ENCODE measurements at places on chromosomes 6 and 20.

GRCh38 chr6:54737247-54737646, 109.3 kb upstream of the FAM83B start:
- DNase-seq: peak; percentile 11

DNA sequence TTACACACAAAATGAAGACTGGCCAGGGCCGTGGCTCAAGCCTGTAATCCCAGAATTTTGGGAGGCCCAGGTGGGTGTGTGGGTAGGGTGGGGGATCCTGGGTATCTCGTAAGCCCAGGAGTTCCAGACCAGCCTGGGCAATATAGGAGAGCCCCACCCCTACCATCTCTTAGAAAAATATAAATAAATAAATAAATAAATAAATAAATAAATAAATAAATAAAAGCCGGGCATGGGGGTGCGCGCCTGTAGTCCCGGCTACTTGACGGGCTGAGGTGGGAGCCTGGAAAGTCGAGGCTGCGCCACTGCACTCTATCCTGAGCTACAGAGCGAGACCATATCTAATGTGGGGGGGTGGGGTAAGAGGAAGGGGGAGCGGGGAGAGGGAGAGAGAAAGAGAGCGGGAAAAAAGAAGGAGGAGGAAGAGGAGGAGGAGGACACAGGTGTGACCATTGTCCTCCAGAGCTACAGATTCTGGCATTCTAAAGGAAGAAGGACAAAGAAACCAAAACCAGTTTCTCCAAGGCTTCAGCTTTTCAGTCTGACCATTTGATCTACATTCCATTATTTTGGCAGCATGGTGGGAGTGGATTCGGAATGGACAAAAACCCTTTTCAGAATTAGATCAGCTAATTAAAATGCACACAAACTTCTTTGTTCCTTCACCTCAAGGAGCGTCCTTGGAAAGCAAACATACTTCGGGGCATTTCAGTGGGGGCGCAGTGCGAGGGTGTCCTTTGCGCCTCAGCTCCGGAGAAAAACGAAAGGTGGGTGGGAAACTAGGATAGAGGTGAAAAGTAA, 577 bp upstream of the C6orf141 start:
- DNase-seq: no peak

DNA sequence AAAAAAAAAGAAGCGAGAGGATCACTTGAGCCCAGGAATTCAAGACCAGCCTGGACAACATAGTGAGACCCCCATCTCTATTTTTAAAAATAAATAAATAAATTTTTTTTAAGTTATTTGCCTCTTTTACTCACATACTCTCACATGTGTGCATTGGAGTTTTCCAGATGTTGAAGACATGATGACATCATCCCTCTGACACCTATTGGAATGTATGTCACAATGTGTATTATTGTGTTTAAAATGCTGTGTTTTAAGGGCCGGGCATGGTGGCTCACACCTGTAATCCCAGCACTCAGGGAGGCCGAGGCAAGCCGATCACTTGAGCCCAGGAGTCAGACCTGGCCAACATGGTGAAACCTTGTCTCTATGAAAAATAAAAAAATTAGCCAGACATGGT, 17.8 kb upstream of the BTN1A1 start:
- DNase-seq: no peak

DNA sequence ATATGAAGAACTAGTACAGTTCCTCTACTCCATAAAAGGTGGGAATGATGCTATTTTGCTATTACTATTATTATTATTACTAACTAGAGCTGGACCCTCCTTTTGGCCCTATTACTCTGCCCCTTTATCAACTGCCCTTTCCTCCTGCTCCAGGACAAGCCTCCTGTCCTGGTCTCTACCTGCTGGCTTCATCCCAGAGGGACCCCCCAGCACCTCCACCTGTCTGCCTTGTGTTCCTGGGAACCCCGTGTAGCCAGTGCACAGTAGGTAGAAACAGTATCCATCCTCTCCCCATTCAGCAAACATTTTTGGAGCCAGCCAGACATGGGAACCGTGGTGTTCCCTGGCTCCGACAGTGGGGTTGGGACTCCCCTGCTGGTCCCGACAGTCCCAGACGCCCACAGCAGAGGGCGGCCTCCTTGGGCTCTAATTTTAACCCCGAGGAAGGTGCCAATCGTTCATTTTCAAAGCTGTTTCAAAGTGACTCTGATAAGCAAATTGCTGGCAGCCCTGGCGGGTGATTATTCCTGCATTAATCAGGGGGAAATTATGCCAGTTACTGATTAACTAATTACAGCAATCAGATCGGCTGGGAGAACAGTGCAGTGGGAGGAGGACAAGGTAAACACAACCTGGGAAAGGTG, 44.2 kb upstream of the MDGA1 start:
- DNase-seq: no peak

- DNase-seq: no peak
These were observed 149.8 kb downstream of the SYCP2 start for GRCh38 chr20:59783641-59784010.

GRCh38 chr6:167136376-167136775, 13.5 kb downstream of the CCR6 start:
- DNase-seq: no peak

- DNase-seq: no peak
These were observed 233.7 kb downstream of the IBTK start for GRCh38 chr6:82013561-82014530.

DNA sequence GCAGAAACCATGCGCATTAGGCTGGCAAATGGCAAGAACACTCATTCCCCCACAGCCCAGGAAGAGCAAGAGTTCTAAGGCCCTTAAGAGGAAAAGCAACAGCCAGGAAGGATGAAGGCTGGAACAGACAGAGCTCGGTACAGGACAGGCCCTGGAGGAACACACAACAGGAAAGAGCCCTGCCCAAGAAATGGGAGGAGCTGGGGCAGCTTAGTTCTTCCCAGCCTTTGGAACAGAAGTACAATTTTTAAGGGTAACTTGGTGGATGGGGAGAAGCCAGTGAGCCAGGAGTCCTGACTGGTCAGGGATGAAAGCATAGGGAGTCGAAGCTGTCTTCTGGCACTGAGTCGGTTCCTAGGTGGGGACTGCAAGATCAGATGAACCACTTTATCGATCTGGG, 32.4 kb downstream of the OR2B2 start:
- no peak for DNase-seq

- DNase-seq: no peak
These were observed 73.1 kb downstream of the SNAP25 start for GRCh38 chr20:10291568-10292248.

DNA sequence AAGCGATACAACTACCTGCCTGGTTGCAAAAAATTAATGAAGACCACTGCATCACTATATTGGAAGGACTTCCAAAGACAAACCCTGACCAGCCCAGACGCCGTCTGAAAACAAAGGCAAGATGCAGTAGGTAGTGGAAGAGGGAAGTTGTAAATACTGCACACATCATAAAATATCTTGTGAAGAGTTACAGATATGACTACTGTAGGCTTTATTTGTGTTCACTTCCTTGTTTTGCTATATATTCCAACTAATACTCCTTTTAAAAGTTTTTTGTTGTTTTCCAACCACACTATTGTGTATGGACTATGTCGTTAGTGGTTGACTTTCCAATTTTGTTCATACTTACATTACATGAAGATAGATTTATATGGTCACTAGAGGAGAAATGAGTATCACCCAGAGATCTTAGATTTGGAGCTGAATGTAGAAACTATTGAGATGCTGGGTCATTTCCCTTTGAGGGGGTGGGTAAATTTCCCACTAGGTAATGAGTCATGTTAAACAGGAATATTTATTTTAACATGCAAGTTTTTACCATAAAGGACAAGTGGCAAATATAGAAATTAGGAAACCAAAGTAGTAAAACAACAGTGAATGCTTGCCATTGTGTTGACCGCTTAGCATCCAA, 16.6 kb upstream of the TXLNB start:
- no peak for DNase-seq
